Activated naive CD8-positive, alpha-beta T cell treated with anti-CD3 and anti-CD28 coated beads for 36 hours (primary cell): ENCODE measurements at places on chromosomes 2 and 18. TPM values are rescaled to one million over a fixed set of nuclear protein-coding genes. Genes with fewer than 3 reads are reported as not detected.

DNA sequence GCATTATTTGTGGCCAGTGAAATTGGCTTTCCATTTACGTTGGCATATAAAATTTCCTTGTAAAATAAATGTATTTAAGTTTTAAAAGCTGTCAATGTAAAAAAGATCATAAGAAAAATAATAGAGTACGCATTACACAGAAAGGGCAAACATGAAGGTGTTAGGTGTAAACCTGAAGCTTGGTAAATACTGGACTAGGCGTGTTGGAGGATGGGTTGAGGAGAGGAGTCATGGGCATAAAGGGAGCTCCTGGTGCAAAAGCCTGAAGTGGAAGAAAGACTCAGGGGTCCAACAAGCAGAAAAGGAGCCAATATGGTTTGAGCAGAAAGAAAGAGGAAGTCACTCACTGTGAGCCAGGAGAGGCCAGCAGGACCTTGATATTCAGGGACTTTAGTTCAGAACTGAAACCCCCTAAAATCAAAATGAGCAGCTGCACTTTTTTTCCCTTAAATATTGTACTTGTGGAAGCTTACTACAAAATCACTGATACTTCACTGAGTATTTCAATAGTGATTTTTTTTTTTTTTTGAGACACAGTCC lies 24.4 kb downstream of the SP5 start:
- no peak overlapping the region for H3K27ac ChIP-seq
- H3K4me1 ChIP-seq = no peaks in the 10 kb centered on the region
- no peak overlapping the region for H3K4me3 ChIP-seq
- H3K36me3 ChIP-seq = no peaks in the 10 kb centered on the region
- peaks cover 14% of the 10 kb centered on the region for H3K27me3 ChIP-seq

GRCh38 chr2:26849056-26849999 lies 1.4 kb downstream of the DPYSL5 start:
- peaks cover 68% of the 10 kb centered on the region for H3K27me3 ChIP-seq
- H3K4me3 ChIP-seq = peak overlapping the region; percentile 59
- H3K27ac ChIP-seq = no peak overlapping the region
- H3K4me1 ChIP-seq = peaks cover 12% of the 10 kb centered on the region
- peak; percentile 7 for DNase-seq

DNA sequence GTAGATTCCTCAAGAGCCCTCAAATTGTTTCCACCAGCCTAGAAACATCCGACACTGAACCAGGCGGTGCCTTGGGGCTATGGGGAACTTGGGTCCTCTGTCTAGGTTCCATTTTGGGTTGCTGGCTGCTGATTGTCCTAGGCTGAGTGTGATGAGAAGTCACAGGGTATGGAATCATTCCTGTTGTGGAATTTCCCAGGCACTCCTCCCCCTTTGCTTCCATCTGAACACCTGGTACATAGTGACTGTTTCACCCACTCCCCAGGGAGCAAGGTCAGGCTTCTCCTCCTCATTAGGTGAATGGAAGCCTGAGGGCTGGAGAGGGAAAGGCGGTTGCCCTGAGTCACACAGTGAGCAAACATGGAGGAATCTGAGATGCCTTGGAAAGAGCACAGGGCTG lies 4.5 kb downstream of the KIF3C start:
- H3K27ac ChIP-seq = no peak overlapping the region
- H3K36me3 ChIP-seq = no peaks in the 10 kb centered on the region
- H3K4me3 ChIP-seq = no peak overlapping the region
- H3K4me1 ChIP-seq = peaks cover 5% of the 10 kb centered on the region
- no peak for DNase-seq
- H3K27me3 ChIP-seq = no peaks in the 10 kb centered on the region

DNA sequence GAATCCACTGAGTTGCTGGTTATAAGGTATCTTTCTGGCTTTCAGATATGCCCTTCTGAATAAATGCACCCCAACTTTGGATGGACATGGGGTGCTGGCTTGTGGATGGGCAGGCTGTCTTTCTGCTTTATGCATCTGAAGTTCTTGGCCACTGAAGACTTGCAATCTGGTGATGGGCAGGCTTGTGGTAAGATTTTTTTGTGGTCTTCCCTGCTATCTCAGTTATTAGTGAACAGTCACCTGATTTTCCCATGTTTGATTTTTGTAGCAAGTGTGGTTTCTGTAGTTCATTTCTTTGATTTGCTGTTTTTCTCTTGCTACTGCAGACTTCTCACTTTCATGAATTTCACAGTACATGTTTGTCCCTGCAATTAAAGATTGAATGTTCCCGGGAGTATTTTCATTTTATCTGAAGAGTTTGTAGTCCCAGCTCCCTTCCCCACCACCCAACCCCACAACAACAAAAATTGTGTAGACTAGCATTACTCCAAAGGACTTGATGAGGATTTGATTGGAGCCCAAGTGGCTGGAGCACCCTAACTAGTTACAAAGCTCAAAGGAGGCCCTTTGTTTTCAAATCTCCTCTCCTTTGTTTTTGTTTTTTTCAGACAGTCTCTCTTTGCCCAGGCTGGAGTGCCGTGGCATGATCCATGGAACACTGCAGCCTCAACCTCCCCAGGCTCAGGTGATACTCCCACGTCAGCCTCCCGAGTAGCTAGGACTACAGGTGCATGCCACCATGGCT lies 63.6 kb upstream of the MGAT5 start:
- no peak overlapping the region for H3K27ac ChIP-seq
- peaks cover 32% of the 10 kb centered on the region for H3K4me1 ChIP-seq
- H3K27me3 ChIP-seq = no peaks in the 10 kb centered on the region
- H3K36me3 ChIP-seq = peaks cover 20% of the 10 kb centered on the region
- no peak overlapping the region for H3K4me3 ChIP-seq
- no peak for DNase-seq

DNA sequence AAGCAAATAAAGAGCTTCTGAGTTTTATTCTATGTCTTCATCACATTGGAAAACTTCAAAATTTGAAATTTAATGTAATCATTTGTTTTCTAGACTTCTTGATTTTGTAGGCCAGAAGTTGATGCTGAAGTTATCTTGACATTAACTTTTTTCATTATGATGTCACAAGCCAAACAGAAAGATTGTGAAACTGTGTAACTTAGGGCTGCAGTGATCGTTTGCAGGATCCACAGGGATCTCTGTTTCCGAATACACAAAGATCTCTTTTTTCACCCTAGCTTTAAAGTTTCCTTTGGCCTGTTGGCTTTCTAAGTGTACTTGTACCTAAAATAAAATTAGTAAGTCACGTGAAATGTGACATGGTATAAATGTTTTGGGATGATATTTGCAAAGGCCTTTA lies 594.9 kb upstream of the CDH2 start:
- H3K27me3 ChIP-seq = no peaks in the 10 kb centered on the region
- no peaks in the 10 kb centered on the region for H3K36me3 ChIP-seq
- no peak overlapping the region for H3K27ac ChIP-seq

- no peak overlapping the region for H3K4me3 ChIP-seq
- no peaks in the 10 kb centered on the region for H3K4me1 ChIP-seq
- no peak overlapping the region for H3K27ac ChIP-seq
- no peaks in the 10 kb centered on the region for H3K36me3 ChIP-seq
- no peaks in the 10 kb centered on the region for H3K27me3 ChIP-seq
These were observed 1680.3 kb upstream of the PIK3C3 start for GRCh38 chr18:40274618-40275196.

Gene LMAN2L
- 4.5 TPM for total RNA-seq
